AG04449 (cell line): ENCODE measurements at places on chromosomes 1 and 21.

DNA sequence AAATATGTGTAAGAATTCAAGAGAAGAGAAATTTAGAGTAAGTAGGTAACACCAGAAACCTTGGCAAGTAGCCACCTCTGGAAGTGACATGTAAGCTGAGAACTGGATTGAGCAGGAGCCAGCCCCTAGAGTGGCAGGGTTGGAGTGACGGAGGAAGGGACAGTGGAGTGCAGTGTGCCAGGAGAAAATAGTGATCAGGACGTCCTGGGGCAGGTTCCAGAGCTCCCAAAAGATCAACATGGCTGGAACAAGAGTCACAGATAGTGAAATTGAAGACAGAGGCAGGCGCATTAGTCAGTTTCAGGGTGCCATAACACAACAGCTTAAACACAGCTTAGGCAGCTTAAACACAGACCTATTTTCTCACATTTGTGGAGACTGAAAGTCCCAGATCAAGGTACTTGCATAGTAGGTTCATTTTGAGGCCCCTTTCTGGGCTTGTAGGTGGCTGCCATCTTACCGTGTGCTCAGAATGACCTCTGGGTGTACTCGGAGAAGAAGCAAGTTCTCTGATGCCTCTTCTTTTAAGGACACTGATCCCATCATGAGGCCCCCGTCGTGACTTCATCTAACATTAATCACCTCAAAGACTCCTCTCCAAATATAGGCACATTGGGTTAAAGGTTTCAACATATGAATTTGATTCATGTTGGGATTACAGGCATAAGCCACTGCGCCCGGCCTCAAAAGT lies 37.2 kb downstream of the GNPAT start:
- DNase-seq = no peak

GRCh38 chr1:111212634-111213335 lies 12.3 kb upstream of the DENND2D start:
- DNase-seq = no peak

DNA sequence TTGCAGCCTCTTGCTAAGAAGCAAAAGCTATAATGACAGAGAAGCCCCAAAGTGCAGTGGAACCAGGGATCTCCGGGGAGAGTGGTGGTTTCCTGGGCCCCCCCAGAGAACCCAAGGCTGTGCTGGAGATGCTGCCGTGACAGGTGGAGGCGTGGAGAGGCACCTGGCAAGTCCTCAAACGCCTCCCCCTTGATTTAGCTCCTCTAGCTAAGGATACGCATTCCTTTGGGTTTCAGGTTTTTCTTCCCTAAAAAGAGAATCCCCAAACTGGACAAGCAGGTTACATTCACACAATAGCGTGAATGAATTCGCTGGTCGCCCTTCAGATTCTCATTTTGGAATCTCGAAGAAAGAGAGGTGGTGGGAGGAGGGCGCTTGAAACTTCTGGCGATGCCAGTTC lies 853 bp upstream of the ATP1A1 start:
- DNase-seq = no peak

DNA sequence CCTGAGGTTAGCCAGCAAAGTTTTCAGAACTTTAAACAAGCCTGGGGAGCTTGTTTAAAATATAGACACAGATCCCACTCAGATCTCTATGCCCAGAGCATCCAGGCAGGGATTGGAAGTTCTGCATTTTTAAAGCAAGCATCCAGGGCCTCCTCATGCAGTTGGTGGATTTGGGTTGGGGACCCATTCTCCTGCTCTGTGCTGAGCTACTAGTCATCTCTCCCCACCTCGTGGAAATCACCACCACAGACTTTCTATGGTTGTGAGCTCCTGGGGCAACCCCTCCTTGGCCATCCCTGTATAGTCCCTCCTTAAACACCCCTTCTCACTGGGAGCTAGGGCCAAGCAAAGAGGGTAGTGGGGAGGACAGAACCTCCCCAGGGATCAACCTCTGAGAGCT lies 73.5 kb upstream of the CASZ1 start:
- DNase-seq = no peak
